ENCODE measurements at places on chromosomes 2 and 18.

GRCh38 chr2:120177001-120177621 is 46.1 kb downstream of the TMEM185B start:
- no peak for DNase-seq

DNA sequence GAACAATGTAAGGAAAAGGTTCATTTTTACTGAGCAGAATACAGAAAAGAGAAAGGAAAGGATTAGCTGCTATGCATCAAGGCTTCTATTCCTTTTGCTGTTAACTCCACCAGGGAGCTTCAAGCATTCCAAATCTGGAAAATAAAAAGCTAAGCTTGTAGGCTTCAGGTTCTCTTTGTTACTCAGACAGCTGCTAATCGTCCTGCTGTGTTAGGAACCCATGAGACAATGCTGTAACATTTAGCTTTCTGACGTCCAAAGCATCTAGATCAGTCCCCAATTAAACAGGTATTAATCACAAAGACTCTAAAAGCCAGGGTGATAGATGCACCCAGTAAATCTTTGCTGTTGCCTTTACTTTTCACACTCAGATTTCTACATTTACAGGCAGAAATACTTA is 103.8 kb downstream of the EPHA4 start:
- no peak for DNase-seq

- no peak for DNase-seq
Observed at GRCh38 chr2:166727095-166727494, 161.2 kb upstream of the XIRP2 start.

GRCh38 chr2:201642086-201642578 is 1.2 kb downstream of the TMEM237 start:
- no peak for DNase-seq

GRCh38 chr18:39053571-39053970 is 1488.0 kb upstream of the CELF4 start:
- no peak for DNase-seq

- no peak for DNase-seq
Observed at GRCh38 chr2:126976721-126977328, 78.1 kb downstream of the TEX51 start.

DNA sequence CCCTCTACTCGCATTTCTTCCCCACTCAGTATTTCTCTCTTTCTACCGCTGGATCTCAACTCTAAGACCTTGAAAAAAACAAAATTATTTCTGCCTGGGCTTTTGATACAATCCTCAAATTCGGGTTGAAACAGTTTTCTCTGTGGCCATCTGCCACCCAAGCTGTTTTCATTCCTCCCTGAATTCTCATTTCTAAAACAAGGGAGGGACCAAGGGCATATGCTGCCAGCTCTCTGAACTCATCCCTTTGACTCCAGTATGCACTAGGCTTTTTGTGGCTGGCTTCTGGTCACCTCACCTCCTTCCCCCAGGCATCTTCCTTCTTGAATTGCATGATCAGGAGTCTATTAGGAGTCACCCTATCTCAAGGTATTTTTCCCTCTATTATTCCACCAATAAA is 49.5 kb downstream of the CCDC148 start:
- DNase-seq: no peak

DNA sequence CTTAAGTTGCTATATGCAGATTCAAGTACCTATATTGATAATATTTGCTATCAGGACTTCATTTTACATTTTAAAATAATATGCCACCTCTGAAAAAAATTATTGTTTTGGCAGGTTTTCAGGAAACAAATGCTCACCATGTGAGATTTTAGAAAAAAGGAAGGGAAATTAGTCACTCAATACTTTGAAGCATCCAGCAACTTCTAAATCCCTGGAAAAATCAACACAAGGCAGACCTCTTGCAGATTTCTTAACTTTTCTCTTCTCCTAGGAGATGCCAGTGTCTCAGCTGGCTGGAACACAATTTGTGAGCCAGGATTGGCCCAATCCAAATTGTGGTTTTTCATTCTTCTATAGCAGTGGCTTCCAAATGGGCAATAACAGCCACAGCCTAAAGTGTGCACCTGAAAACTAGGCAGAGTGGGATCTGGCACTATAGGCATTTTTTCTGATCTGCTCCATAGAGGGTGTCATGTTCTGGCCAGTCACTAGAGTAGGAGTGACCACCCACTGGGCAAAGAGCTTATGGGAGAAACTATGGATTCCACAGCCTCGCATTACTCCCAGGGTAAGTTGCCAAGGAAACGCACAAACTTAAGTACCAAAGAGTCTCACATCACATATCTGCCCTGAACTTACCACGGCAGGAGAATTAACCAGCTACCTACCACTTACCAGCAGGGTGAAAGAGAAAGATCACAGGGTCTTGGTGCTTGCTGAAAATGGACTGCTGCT is 28.1 kb upstream of the THOC1 start:
- DNase-seq: no peak

DNA sequence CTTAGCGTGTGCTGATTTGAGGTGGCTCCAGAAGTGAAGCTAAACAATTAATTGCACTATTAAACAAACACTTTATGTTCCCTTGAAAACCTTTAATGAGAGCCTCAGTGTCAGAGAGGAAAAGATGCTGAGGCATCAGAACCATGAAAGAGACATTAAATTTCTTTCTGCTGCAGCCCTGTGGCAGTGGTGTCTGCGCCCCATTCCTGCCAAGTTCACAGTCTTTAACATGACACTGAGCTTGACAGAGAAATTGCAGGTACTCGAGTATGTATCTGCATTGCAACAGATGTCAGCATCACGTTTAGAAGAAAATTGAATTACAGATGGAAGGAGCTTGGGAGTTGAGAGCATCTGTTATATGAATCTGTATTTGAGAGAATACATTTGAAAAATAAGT is 111.3 kb upstream of the CREB1 start:
- no peak for DNase-seq

GRCh38 chr18:34522603-34523002 is 187.5 kb upstream of the DTNA start:
- DNase-seq: no peak

DNA sequence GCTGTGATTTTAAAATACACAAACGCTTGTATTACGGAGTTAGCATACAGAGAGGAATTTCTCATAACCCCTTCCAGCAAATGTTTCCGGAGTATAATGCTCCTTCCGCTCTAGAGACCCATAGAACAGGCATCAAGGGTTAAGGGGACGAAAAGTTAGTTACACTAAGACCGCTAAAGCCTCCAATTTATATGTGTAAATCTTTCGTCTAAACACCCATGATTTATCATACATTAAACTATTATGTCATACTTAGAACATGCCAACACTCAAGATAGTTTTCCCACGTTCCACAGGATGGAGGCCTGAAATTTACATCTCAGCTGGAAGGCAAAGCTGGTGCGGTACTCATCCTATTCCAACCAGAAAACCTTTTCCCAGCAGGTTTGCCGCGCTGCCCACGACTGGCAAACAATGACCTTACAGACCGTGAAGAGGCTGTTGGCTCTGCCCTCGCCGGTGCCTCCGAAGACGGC is 650 bp downstream of the ORMDL1 start:
- no peak for DNase-seq

- no peak for DNase-seq
Observed at GRCh38 chr2:233421091-233421816, 67.0 kb downstream of the DGKD start.

GRCh38 chr2:46557788-46558187 is 78.4 kb downstream of the TMEM247 start:
- no peak for DNase-seq

- DNase-seq: no peak
Observed at GRCh38 chr18:77870199-77870598, 620.6 kb downstream of the GALR1 start.

DNA sequence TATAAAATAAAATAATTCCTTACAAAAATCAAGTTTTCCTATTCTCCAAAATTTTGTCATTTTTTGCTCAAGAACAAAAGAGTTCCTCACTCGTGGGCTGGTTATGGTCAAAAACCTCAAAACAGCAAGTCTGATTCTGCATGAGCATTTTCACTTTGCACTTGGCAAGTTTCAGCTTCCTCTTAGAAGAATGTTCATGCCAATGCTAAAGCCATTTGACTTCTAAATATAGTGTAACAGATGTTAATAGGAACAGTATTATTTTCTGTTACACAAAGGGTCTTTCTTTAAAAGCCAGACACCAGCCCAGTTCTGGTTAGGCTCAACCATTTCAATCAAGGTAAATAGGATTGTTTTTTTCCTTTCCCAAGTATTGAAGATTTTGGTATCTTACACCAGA is 261.3 kb upstream of the CCDC68 start:
- DNase-seq: no peak

- no peak for DNase-seq
Observed at GRCh38 chr18:31041271-31042083, 1.1 kb downstream of the DSC3 start.

DNA sequence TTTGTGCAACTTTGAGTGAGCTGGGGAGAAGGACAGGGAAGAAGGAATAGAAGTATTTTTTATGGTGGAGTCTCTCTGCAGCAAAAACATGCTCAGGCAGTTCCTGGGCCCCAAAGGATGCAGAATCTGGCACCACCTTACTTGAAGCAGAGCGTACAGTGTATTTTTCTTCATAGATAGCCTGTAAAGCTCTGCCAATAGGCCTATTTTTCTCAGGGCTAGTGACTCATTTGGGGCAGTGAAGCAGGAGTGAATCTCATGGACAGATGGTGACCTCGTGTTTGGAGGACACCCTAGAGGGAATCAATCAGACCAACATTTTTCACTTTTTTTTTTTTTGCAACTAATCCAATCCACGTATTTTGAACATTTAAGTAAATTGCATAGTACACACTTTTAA is 268.1 kb upstream of the CXCR4 start:
- no peak for DNase-seq

GRCh38 chr18:8762968-8763367 is 57.6 kb downstream of the MTCL1 start:
- no peak for DNase-seq

DNA sequence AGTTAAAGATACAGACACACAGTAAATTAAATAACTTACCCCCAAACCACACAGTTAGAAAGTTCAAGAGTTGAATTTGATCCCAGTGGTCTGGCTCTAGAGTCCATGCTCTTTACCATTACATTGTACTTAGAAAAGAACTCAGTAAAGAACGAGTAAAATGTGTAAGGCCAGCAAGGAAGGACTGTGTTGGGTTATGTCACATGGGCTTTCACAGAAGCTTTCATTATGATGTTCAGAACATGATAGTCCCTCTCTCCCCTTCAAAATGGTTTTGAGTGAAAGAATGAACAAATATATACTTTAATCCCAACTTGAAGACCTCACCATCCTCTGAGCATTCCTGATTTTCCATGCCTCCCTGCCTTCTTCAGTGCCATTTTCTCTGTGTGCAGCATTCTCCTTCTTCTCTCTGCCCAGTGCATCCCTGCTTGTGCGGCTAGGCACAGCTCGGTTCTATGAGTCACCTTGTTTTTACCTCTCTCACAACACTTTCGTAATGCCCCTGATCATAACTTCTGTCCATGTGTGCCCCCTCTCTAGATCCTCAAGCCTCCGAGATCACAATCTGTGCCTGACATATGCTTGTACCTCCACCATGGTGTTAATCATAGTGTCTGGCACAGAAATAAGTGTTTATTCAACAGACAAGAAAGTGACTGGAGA is 22.0 kb downstream of the RASGRP3 start:
- DNase-seq: no peak

DNA sequence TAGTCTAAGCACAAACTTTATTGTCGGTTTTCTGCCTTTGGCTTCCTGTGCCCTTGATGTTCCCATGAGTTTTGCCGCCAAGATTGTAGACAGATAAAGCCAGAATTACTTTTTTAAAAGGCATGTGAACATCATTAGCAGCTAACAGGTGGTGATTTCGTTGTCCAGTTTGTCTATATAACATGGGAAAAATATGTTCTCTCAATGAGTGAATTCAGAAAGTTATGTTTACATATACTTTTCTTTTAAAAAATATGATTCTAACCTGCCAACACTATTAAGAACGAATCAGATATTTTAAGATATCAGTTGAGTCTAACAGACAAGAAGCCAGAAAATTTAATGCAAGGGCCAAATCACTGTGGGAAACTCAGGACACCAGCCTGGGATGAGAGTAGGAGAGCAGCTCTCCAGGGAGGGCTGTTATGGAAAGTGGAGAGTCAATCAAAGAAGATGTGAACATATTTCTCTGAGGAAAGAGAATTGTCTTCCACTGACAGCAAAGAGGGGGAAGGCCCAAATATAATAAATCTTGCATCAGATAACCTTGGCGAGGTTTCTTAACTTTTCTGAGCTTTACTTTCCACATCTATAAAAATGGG is 311.3 kb downstream of the ARHGAP15 start:
- DNase-seq: no peak

- DNase-seq: no peak
Observed at GRCh38 chr2:239539083-239539775, 138.4 kb upstream of the HDAC4 start.

DNA sequence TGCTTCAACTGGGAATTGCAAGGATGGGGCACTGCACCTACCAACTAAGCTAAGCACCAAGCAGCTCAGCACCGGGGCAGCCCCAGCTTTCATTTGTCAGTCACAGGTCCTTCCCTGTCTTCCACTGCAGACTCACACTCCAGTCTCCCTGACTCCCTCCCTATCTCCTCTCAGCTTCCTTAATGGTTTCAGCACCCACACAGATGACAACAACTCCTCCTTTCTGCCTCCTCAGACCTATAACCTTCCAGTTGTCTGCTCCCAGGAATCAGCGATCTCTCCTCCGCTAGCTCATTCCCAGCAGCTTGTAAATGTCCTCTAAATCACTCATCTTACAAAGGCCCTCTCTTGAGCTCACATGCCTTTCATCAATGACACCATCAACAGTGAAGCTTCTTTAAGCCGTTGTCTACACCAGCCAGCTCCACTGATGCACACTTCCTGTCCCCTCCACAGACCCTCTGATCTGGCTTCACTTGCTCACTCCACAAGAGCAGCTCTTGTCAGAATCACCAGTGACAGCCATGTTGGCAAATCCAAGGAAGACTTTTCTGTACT is 32.1 kb downstream of the CLASP1 start:
- DNase-seq: no peak

DNA sequence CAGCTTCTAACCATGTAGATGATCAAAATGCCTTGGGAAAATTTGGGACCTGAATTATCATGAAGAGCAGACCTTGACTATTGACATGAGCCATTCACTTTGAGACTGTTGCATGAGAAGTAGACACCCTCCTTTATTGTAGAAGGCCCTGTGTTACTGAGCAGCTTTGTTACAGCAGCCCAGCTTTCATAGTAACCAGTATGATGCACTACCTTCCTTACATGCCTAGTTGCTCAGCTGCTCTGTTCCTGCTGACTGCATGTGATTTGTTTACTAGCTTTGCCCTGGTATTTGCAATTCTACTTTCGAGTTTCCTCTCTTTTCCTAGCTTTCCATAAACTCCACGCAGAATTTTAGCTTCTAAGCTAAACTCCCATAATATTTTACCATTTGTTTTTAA is 11.2 kb upstream of the FN1 start:
- no peak for DNase-seq

GRCh38 chr2:201931951-201932350 is 101.7 kb upstream of the FZD7 start:
- peak; percentile 57 for DNase-seq

DNA sequence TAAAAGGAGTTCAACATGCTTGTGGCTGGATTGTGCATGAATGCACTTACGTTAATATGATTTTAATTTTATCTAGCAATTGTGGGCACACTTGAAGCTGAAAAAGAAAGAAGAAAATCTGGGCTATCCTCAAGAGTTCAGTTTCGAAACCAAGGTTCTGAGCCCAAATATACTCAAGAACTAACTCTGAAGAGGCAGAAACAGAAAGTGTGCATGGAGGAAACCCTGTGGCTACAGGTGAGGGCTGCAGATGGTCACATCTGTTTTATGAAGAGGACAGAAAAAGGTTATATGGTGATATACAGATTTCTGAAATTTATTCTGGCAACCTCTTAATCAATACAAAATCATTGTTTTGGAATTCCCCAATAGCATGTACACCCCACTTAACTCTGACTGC is 57.3 kb downstream of the ITGA6 start:
- DNase-seq: no peak
